MCF 10A (cell line): ENCODE measurements at places on chromosomes 1 and 21. TPM values are rescaled to one million over a fixed set of nuclear protein-coding genes. Genes with fewer than 3 reads are reported as not detected.

DNA sequence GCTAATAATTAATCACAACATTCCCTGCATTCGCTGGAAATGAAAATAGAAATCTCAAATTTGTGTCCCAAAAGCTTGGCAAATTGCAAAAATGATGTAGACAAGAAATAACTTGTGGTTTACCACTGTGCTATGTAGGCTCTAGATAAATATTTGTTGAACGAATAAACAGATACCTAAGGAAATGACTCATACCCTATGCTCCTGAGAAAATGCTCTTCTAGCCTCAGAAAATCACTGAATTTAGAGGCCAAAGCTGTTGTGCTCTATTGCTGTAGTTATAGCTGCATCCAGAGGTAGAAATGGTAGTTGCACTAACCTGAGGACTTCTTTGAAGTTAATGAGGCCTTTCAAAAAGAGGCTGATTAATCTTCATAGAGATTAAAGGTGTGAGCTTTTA lies 142.0 kb upstream of the ZNHIT6 start:
- no peaks in the 10 kb centered on the region for H3K27me3 ChIP-seq
- H3K27ac ChIP-seq, result peak overlapping the region; percentile 93
- peaks cover 11% of the 10 kb centered on the region for H3K4me1 ChIP-seq
- peak overlapping the region; percentile 41 for H3K4me3 ChIP-seq
- H3K36me3 ChIP-seq, result no peaks in the 10 kb centered on the region
- peak; percentile 85 for DNase-seq

DNA sequence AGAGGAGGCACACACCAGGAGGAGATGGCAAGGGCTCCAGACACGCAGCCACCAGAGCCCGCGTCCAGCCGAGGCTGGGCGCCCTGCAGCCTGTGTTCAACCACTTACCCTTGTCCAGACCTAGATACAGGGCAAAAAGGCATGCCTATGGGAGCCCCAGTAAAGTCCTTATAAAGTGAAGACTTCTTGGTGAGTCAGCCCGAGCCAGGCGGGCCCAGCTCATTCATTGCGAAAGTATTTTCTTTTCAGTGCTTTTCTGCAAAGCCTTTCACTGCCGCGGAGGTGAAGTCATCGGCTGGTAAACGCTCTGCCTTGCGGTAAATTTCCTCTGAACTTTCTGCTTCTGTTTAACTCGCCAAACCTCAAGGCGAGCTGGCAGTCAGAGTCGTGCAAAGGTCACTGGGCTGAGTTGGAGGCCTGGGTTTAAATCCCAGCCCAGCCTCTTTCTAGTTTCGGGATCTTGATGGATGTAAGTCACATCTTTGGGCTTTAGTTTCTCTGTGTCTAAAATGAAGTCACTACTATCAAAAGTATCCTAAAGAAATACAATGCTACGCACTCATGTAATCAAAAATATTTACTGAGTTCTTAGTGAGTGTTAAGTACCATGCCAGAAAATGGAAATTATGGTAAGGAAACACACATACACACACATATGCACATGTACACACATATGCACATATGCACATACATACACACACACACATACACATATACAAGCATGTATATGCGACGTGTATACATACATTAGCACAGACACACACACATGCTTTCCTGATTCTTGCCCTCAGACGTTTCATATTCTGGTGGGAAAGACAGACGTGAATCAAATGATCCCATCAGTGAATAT lies 54.7 kb upstream of the IFFO2 start:
- H3K36me3 ChIP-seq, result no peaks in the 10 kb centered on the region
- H3K4me1 ChIP-seq, result peaks cover 23% of the 10 kb centered on the region
- peak overlapping the region; percentile 85 for H3K27ac ChIP-seq
- H3K4me3 ChIP-seq, result no peak overlapping the region
- DNase-seq, result peak; percentile 96
- H3K27me3 ChIP-seq, result no peaks in the 10 kb centered on the region

Gene SYCP1
- total RNA-seq, result not detected in 2 replicates

Gene TNNI3K
- total RNA-seq, result 1.1 TPM in 1 of 2 replicates, not detected in the other

Gene SPRR3
- not detected in 2 replicates for total RNA-seq
